Fibroblast of the aortic adventitia (primary cell): ENCODE measurements at places on chromosomes 6 and 20. TPM values are rescaled to one million over a fixed set of nuclear protein-coding genes. Genes with fewer than 3 reads are reported as not detected.

The FABP7 gene
- total RNA-seq: not detected in 2 replicates

GRCh38 chr6:161489626-161490306 is 215.9 kb upstream of the AGPAT4 start:
- no peak for DNase-seq

The WRNIP1 gene
- 25.8 and 29.4 TPM in 2 replicates for total RNA-seq

The ALDH5A1 gene
- total RNA-seq: 0.54 and 1.6 TPM in 2 replicates

The ETV7 gene
- total RNA-seq: 0.09 TPM in 1 of 2 replicates, not detected in the other

The ELOVL5 gene
- 38.9 and 95.1 TPM in 2 replicates for total RNA-seq

DNA sequence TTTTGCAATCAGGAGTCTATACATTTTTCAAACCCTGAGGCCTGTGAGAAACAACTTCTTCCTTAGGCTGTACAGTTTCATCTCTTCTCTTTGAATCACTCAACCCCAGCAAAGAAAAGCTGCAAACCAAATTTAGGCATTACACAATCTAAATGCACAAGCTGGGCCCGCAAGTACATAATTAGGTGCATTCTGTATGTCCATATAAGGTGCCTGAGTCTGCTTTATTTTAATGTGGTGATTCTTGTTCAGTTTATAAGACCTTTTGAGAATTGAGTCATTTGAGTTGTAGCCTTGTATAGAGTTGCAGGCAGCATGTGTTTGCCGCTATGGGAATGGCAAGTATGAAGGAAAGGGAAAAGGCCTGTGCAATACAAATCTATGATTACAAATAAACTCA is 709.6 kb upstream of the MARCKS start:
- no peak for DNase-seq

The TSBP1 gene
- not detected in 2 replicates for total RNA-seq

DNA sequence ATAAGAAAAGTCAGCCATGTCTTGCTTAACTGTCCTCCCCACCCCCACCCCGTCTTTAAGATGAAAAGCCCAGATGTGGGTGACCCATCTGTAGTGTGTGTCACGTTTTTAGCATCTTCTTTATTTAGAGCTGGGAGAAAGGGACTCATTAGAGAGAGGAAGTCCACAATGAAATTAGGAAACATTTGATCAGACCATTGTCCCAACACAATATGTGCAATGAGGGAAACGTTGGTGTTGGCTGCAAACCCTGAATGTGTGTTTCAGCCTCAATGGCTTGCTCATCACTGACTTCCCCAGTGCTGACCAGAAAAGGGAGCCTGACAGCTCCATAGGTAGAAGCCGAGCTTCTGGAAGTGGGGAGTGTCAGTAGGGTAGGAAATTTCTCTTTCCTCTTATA is 475.7 kb downstream of the CD83 start:
- DNase-seq: no peak

DNA sequence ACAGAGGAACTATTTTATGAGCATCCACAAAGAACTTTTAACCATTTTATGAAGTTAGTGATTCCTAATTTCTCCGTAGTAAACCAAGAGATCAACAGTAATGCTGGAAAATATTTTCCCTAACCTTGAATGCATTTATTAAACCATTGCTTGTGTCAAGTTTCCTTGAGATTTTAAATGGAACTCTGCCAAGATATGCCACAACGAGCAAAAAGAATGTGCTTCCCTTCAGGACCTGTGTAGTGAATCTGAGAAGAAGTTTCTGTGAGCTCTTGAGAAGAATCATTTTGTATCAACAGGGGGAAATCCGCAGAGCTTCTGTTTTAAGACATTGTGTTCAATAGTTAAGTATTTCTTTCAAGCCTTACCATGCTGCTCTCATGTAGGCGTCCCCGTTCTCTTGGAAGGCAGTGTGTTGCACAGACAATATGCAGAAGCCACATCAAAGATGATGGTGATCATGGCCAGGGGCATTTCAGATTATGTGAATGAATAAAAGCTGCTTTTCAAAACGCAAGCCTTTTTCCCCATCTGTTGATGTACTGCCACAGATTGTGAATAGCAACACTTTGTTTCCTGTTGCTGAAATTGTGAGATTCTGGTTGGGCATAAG is 439.8 kb downstream of the BMP2 start:
- peak; percentile 44 for DNase-seq

- no peak for DNase-seq
Observed at GRCh38 chr6:149052350-149053106, 265.0 kb upstream of the TAB2 start.

The ID1 gene
- total RNA-seq: 62.3 and 98.9 TPM in 2 replicates

The HLA-DQA2 gene
- total RNA-seq: not detected in 2 replicates

DNA sequence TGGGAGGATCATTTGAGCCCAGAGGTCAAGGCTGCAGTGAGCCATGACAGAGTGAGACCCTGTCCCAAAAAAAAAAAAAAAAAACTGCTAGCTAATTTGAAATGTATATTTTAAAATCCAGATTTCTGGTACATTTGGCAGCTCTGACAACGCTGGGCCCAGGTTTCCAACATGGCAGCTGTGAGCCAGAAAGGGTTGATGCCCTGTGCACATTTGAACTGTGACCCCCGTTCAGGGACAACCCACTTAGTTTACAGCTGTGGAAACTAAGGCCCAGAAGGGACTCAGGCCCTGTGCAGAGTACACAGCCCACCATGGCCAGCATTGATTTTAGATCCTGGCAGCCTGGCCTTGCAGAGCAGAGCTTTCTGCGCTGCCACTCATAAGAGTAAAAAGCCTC is 56.0 kb upstream of the MYL9 start:
- DNase-seq: no peak

GRCh38 chr6:106966671-106967640 is 7.6 kb downstream of the CD24 start:
- DNase-seq: no peak

DNA sequence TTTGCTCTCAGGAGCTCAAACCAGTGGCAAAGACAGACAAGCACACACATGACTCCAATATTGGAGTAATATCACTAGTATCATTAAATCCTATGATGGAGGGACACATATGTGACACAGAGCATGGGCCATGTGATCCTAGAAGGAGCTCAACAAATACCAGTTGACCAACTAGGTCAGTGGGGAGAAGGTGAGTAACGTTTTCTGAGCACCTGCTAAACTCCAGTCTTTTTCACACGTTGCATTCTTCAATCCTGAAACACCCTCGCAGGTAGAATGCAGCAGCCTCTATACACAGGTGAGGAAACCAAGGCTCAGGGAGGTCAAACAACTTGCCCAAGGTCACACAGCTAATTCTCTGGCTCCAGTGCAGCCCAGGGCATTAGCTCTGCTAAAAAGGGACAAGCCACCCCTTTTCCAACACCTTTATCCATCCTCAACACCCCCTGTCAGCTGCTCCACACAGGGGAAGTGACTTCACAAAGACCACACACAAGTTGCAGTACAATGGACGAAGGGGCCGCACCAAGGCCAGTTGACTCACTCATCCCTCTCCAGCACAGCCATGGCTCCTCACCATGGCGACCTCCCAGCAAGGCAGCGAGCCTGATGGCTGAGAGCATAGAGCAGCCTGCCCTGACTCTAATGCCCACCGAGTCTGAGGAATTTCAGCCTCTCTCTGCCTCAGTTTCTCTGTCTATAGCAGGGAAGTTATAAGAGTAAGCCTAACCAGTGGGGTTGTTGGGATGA is 4.4 kb downstream of the CAPN11 start:
- DNase-seq: no peak

The DPPA5 gene
- total RNA-seq: not detected in 2 replicates

DNA sequence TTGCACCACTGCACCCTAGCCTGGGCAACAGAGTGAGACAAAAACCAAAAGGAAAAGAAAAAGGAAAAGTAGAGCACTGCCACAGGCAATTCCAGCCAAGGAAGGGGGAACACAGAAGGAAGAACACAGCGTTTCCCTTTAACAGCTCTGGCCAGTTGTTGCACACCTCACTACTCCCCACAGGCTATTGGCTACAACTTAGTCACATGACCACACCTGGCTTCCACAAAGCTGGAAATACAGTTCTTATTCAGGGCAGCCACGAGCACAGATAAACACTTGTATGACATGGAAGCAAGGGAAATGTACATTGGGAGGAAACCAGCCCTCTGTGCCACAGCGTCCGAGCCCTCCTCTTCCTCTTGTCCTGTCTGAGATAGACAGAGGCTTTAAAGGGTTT is 249.0 kb upstream of the JARID2 start:
- DNase-seq: no peak
